ENCODE measurements at places on chromosomes 16 and 17.

DNA sequence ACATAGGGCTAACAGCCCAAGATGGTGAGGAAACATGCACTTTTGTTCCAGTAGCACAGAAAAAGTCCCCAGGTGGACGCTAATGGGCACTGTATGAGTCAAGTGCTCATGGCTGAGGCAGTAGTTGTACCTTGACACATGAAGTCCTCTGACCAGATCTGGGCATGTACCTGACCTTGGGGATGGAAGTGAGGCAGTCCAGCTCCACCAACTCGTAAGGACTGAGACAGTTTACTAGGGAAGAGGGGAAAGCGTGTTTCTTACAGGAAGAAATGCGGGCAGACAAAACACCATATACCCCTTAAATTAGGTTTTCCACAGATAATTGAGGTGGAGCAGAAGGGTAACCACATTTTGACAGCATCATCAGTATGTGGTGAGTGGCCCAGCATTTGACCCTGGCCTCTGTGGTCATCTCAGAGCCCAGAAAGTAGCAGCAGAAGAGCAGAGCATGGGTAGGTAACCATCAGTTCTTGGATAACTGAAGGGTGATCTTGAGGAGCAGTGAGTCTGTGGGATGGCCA, 32.4 kb upstream of the METTL9 start:
- no peak for DNase-seq

GRCh38 chr16:12679660-12680272, 123.9 kb downstream of the CPPED1 start:
- DNase-seq, result no peak

GRCh38 chr16:86572041-86572521, 5.5 kb downstream of the FOXC2 start:
- DNase-seq, result no peak

DNA sequence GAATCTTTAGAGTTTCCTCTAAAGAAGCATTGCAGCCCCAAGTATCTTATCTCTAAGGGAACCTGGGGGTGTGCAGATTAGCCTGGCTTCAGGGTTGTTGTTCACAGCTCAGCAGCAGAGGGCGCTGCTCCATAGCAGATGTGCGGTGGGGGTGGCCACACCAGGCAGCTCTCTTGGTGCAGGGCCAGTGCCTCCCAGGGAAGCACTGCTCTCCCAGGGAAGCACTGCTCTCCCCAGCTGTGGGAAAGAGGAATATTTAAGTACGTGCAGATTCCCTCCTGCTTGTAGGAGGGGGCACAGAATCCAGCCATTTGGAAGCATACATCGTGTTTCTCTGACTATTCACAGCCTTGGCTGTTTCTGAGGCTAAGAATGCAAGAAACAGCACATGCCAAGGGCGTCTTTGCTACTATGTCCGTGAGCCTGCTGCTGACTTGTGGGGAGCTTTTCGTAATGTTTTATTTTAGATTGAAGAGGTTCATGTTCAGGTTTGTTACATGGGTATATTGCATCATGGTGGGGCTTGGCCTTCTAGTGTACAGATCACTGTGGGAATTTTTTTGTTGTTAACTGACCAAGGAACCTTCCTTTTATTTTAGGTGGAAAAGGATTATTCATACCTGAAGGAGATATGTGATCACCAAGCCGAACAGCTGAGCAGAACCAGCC, 217.8 kb downstream of the SPECC1 start:
- peak; percentile 78 for DNase-seq

DNA sequence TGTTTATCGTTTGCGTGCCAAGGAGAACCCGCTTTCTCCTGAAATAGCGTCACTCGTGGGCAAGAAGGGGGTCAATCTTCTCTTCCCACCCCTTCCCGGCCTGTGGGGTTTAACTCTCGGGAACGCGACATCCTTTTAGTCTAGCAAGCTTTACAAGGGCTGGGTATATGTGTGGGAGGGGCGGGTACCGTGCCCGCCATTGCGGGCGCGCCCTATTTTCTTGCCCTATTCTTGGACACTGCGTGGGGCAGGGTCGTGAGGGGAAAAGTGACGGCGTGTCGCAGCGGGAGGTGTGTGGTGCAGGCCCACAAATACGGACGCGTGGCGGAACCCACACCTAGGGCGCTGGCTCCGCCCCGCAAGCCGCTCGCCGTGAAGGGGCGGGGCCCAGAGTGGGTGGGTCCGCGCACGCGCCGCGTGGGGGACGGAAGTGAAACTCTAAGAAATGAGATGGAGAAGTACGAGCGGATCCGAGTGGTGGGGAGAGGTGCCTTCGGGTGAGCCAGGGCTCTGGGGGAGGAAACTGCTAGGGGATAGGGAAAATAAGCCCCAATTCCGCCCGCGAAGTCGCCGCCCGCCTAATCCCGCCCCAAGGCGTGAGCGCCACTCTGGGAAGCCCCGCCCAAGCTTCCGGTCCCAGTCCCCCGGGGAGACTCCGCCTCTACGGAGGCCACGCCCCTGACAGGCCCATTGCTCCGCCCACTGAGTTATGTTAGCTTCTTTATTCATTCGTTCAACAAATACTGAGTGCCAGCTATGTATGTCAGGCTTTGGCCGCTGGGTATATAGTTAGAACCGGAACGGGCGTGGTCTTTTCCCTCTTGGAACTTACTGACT, at the start of gene NEK8:
Gene NEK8, plus strand, starts transcription at position 425 of the 837 bp plus-strand sequence. Its CDS starts 26 bp downstream, at position 451.
- peak; percentile 99 for DNase-seq

- DNase-seq, result no peak
These were observed 33.0 kb downstream of the ANKFN1 start for GRCh38 chr17:56186222-56186786.

DNA sequence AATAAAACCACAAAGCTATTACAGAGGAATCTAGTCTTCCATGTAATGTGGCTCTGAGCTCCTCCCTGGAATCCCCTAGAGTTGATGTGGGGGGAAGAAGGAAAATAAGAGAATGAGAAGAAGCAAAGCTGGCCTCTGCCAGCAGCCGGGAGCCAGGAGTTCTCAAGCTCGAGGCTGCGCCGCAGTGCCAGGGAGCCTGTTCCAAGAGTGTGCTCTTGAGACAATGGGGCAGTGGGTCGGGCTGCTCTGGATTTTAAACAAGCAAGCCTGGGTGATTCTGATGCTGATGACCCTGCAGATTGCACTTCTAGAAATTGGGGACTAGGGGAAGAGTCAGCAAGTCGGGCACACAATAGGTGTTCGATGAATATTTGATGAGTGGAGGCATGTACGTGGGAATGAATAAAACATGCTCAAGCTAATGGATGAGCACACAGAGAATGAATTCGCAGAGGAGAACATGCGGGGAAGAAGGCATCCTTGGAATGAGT, 119.9 kb downstream of the CMIP start:
- no peak for DNase-seq

DNA sequence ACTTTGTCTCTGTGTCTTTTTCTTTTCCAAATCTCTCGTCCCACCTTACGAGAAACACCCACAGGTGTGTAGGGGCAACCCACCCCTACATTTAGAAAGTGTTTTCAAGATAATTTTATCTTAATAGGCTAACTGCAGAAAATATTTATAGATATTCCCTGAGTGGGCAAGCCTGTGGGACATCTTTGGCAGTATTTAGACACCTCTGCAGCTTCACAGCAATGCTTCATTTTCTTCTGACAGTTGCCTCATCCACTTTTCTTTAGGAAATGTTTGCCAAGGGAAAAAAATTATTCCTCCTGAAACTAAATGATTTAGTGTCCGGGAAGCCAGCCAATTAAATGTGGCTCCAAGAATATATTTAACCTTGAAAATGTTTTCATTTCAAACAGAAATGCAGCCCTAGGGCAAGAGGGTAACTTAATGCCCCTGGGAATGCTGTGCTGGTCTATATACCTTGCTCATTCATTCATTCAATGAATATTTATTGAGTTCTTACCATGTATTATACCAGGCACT, 290.4 kb downstream of the ABCC12 start:
- no peak for DNase-seq

GRCh38 chr17:8762012-8762411, 3.7 kb upstream of the SPDYE4 start:
- no peak for DNase-seq

- DNase-seq, result peak; percentile 39
These were observed 144.4 kb downstream of the PCTP start for GRCh38 chr17:55895112-55895759.

GRCh38 chr17:77792626-77793025, 165.9 kb upstream of the TNRC6C start:
- no peak for DNase-seq

DNA sequence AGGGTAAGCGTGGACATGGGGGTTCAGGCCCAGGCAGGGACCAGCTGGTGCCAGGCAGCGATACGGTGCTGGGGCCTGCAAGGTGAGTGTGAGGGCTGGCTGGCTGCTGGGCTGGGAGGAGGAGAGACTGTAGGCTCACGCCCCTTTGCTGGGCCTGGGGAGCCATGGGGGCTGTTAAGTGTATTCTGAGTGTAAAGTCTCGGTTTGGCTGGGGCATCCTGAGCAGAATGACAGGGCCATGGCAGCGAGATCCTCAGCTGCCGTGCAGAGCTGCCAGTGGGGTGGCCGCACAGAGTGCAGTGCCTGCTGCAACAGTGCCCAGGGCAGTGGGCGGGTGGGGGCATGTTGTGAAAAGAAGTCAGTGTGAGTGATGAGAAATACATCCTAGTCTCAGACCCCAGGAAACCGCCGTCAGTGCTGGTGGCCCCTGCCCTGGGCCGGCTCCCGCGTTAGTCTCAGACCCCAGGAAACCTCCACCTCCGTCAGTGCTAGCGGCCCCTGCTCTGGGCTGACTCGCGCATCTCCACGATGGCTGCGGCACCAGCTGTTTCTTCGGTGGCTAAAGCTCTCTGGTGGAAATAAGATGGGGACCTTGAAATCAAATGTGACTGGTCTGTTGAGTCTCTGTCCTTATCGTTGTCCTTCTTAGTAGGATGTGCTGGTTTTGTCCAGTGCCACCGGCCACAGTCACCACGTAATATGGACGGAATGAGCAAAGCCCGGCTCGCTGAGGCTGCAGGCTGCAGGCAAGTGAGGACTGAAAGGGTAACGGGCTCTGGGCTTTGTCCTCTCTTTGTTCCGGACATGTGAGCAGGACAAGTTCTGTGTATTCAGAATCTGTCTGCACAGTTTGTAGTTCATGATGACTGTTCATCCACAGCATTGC, 22.9 kb downstream of the ACSF3 start:
- no peak for DNase-seq

DNA sequence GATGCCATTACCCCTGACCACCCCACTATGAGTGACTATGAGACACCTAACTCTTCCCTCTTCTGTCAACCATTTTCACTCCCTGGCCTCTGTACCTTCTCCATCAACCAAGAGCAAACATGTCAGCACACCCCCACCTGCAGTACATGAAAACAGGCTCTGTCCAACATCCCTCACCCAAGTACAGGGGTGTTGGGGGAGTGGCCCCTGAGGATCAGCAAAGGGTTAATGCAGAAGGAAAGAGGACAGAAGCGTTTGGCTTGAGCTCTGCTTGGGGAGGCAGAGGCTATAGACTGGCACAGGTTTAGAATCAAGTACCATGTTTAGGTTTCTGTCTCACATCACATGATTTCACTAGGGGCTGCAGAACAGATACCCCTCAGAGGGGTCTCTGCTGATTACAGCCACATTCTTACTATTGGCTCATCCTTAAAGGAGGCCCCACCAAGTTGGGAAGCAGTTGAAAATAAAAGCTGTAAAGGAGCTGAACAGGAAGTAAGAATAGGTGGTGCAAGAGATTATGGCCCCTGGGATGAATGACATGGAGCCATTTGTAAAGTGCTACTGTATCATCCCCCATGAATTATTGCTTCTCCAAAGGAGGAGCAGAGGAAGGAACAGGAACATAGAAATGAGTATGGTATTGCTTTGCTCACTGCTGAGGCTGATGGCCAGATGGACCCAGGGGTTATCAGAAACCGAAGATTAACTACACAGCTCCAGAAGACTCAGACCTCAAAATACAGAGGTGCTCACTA, 2.4 kb upstream of the PSMC3IP start:
- no peak for DNase-seq

DNA sequence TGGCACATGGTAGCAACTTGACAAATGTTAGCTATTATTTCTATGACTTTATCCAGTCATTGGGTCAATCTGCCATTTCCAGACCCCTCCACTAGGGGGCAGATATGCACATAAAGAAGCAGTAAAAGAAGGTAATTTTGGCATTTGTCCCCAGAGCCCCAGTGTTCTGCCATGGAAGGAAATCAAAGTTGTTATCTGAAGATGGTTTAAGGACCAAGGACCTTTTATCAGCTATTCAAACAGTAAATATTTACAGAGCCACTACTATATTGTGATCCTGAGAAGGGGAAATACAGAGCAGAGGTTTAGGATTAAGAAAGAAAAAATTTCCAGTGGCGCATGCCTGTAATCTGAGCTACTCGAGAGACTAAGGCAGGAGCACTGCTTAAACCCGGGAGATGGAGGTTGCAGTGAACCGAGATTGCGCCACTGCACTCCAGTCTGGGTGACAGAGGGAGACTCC, 20.0 kb downstream of the TRAF4 start:
- DNase-seq, result peak; percentile 80

- DNase-seq, result no peak
These were observed 109.7 kb upstream of the NUDT7 start for GRCh38 chr16:77612596-77612995.

DNA sequence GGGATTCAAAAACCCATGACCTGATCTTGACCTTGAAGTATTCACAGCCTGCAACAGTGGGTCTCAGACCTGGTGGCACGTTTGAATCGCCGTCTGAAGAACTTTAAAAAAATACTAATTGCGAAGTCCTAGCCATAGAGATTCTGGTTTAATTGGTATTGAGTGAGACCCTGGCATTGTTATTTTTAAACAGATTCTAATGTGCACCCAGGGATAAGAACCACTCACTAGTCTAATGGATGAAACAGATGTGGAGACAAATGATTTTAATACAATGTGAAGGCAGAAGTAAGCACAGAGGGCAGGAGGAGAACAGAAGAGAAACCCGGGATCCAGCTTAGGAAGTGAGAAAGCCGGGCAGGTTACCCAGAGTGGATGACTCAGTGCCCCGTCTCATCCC, 21.2 kb downstream of the TMEM98 start:
- no peak for DNase-seq

DNA sequence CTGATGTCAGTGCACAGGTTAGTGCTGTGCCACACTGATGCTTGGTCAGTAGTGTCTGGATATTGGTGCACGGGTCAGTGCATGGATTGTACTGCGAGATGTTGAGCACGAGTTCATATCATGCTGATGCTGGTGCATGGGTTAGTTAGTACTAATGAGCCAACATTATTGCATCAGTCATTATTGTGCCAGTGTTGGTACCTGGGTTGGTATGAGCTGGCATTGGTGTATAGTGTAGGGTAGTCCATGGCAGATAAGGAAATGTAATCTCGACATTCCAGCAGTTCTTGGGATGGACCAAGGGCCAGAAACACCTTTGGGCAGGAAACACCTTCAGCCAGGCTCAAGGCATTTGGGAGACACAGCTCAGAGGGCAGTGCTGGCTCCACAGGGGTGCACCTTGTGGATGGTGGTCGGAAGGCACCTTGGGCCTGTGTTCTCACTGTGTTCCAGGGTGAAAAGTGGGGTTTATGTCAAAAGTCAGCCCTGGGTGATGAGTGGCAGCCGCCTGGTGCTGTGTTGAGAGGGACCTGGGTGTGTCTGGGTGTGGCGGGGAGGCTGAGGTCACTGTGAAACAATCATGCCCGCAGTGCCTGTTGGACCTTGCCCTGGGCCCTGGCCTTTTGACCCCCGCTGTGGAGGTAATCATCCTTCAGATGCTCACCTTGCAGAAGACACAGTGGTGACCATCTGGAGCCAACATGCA, 100.7 kb upstream of the ZNF469 start:
- no peak for DNase-seq

All from naive thymus-derived CD4-positive, alpha-beta T cell (primary cell).